ENCODE measurements at places on chromosomes 5 and 9.

DNA sequence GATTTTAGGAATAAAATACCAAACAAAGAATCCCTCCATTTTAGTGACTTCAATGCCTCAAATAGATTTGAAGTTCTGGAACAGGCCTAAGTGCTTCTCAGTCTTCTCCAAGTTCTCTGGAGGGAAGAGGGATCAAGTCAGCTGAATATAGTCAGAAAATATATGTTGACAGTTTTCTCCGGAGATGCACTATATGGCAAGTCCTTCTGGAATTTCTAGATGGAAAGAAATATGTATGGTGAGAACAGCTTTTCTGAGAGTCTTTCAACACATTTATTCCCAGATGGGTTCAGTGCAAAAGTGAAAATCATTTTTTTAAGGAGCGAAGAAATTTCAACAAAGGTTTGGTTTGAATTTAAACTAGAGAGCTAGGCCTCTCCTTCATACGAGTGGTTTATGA is 317.4 kb upstream of the SLC30A5 start:
- DNase-seq, result no peak

GRCh38 chr9:123606141-123606540 is 250.1 kb downstream of the CRB2 start:
- no peak for DNase-seq

- no peak for DNase-seq
These were observed 245.8 kb downstream of the TLE4 start for GRCh38 chr9:79817438-79818004.

DNA sequence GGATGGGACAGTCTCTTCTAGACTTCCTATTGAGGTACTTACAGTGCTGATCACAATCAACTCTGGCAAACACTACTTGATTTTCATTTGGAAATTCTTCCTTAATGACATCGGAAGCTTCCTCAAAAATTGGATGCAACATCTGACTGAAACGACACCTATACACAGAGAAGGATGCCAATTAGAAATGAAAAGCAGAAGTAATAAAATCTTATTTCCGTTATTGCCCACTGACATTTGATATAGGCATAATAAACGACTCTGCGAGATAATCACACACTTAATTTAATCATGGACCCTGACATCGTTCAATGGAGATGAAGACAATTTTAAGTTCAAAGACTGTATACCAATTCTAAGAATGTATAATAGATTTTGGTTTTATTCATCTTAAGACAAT is 46.4 kb downstream of the ERP44 start:
- no peak for DNase-seq

DNA sequence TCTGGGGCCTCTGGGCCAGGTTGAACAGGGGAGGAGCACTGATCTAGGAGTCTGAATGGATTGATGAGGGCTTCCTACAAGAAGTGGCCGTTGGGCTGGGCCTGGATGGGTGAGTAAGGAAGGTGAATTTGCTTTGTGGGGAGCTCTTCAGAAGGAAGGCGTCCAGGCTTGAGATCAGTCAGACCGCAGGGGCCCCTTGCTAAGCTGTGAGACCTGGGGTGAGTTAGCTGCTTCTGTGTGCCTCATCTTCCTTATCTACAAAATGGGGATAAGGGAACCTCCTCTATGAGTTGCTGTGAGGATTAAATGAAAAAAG is 1.1 kb upstream of the SYNPO start:
- no peak for DNase-seq

DNA sequence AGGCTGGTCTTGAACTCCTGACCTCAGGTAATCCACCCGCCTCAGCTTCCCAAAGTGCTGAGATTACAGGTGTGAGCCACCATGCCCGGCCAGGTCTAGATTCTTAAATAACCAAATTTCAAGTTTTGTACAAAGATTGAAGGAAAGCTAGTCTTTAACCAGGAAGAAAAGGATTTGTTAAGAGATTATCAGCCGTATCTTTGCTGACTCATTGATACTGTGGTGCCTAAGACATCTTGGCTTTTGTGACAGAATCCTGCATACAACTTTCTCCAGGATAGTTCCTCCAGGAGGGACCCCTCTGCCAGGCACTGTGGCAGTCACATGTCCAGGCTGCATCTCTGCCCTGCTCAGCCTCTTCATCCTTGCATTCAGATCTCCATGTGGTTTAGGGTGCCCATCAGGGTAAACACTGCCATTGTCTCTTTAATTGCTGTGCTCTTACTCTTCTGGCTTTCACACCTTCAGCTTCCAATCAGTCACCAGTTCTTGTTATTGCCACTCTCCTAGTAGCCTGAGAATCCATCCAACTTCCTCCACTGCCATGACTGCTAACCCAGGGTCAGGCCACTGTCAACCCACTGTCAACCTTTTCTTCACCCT is 10.0 kb downstream of the MAP3K1 start:
- no peak for DNase-seq

GRCh38 chr9:8095672-8096086 is 296.1 kb upstream of the DMAC1 start:
- no peak for DNase-seq

GRCh38 chr5:172350212-172351181 is 66.9 kb upstream of the UBTD2 start:
- DNase-seq, result no peak

- peak; percentile 74 for DNase-seq
These were observed 3.4 kb downstream of the PRRC2B start for GRCh38 chr9:131397100-131397790.

- no peak for DNase-seq
These were observed 709.2 kb upstream of the WWC1 start for GRCh38 chr5:167582283-167582682.

Data from suppressor macrophage treated with lipopolysaccharide for 1 hour (primary cell).